Stimulated activated CD4-positive, alpha-beta T cell treated with anti-CD3 and anti-CD28 coated beads, Interleukin-12 subunit alpha, Interleukin-12 subunit beta, amount 100 ng/mL, for 24 hours (primary cell): ENCODE measurements at places on chromosomes 5 and 9.

GRCh38 chr9:120386390-120387131 is 193.4 kb downstream of the CDK5RAP2 start:
- DNase-seq, result no peak

DNA sequence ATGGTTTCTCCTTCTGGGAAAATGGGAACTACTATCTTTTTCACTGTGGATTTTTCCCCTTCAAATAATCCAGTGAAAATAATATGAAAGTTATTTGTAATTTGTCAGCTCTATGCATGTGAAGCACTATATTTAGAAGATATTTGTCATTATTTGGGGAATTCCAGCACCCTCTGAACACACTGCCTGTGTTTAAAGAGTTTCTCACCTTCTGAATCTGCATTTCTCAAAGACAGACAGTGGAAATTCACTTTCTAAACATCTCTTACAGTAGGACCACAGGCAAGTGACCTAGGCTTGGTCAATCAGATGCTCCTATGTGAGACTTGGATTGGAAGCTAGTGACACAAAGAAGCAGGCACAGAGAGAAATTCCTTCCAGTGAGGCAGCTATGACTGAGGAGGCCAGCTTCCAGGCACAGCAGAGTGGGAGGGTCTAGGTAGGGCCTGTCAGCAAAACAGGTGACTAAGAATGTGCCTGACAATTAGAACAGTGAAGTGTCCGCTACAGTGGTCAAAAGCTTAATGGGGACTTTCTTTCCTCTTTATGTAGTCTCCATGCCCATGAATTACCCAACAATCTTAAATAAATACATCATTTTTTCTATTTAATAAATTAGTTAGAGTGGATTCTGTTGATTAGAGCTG is 167.2 kb downstream of the HMHB1 start:
- no peak for DNase-seq

- no peak for DNase-seq
Observed at GRCh38 chr5:51567636-51568035, 184.4 kb downstream of the ISL1 start.

DNA sequence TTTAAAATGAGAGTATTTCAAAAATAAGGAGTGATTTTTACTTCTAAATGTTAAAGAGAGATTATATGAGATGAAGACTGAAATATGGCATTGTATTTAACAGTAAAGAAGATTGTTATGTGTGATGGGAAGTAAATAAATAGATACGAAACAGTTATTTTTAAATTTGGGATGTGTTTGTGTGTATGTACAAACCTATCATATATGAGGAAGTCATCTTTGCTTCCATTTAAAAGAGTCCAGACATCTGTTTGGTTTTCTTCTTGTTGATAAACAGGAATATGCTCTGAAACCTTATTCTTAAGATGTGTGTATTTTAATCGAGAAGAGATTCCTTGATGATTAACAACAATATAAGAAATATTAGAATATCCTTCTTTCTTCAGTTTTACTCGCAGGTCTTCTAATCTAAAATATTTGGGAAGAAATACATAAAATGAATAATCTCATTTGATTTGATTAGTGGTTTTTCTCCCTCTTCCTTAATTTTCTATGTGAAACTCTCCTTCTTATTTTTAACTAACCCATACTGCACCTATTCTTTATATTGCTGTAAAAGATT is 4.9 kb downstream of the SELENOP start:
- no peak for DNase-seq

- no peak for DNase-seq
Observed at GRCh38 chr9:34087370-34087769, 38.7 kb upstream of the UBAP2 start.

DNA sequence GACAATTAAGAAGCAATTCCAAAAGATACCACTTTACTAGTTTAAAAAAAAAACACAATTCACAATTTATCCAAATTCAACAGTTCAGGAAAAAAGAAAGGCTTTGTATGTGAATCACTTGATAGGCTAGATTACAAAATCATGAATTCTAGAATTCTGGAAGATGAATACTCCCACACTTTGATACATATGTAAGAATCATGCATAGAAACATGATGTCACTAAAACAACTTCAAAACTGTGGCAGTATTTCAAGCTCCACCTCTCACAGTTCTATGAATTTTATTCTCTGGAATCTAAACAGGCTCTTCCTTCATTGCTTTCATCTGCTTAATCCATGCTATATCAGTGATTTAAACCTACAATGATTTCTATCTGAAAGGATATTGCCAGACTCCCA is 51.0 kb downstream of the GNAQ start:
- no peak for DNase-seq

DNA sequence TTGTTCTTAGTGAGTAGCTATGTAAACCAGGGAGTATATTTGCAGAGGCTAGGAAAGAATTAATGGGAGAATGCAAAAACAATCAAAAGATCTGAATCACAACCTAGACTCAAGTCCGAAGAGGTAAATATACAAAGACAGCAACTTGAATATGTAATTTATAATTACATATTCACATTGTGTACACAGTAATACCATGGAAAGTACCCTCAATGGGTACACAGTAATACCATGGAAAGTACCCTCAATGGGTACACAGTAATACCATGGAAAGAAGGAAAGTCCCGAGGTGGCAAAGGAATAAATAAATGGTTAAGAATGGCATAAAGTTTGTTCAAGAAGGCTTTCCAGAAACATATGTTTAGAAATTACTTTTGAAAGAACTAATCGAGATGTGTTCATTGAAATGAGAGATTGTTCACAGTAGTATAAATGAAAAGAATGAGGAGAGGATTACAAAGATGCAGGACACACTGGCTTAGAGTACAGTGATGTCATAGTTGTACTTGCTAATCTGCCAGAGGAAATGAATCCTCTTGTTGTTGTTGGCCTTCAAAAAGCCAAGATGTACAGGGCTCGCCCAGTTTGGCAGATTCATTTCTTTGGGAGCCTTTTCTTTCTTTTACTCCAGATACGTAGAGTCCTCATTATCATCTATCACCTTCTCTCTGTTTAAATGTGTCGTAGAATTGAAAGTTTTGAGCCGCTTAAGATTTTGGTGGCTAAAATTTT is 116.0 kb downstream of the UNC13B start:
- DNase-seq, result no peak

DNA sequence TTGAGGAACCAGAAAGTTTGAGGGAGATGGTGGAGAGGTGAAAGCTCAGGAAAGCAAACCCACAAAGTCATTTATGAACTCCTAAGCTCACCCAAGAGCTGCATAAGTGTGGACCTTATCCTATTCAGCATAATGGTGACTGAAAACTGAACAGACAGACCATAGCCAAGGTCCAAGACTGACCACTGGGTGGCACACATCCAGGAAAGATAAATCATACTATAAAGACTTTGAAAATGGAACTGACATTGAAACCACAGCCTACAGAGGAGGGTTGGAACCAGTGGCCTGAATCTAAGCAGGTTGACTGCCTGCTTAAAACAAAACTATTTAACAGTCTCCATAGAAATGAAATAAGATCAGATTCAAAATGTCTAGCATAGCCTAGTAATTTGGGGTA is 121.0 kb upstream of the RGS7BP start:
- DNase-seq, result no peak
